Activated naive CD4-positive, alpha-beta T cell treated with Interleukin-2 at 50 U/mL for 16 hours (primary cell): ENCODE measurements at places on chromosomes 4 and X.

DNA sequence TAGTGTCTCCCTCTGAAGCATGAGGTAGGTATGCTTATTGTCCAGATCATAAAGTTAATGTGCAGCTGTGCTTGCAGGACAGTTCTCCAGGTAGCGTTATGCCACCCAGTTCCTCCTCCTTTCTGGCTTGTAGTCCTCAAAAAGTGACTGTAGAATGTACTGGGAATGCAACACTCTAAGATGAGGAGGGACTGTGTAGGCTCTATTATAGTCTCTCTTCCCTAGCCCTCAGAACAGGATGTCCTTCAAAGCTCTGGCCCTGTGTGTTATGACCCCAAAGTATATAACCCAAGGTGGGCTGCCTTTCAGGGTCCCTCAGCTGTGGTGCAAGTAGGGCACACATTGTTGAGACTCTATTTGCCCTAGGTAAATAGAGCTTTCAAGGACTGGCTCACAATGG is 20.8 kb upstream of the MANBA start:
- no peak for DNase-seq

DNA sequence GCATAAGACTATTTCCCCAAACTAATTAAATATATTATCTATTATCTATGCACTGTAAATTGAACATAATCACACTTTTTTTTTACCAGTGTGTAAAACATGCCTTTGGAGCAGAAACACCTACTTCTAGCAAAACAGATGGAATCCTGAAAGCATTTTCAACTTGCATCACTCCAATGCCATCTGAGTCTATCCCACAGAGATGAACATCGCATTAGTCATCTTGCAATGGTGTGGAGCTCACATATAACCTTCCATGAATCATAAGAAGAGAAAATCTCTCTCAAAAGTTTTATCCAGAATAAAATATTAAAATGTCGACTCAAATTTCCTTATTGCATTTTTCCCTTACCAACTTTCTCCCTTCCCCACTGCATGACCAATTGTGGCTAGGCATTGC is 406.7 kb upstream of the ACTRT1 start:
- no peak for DNase-seq

DNA sequence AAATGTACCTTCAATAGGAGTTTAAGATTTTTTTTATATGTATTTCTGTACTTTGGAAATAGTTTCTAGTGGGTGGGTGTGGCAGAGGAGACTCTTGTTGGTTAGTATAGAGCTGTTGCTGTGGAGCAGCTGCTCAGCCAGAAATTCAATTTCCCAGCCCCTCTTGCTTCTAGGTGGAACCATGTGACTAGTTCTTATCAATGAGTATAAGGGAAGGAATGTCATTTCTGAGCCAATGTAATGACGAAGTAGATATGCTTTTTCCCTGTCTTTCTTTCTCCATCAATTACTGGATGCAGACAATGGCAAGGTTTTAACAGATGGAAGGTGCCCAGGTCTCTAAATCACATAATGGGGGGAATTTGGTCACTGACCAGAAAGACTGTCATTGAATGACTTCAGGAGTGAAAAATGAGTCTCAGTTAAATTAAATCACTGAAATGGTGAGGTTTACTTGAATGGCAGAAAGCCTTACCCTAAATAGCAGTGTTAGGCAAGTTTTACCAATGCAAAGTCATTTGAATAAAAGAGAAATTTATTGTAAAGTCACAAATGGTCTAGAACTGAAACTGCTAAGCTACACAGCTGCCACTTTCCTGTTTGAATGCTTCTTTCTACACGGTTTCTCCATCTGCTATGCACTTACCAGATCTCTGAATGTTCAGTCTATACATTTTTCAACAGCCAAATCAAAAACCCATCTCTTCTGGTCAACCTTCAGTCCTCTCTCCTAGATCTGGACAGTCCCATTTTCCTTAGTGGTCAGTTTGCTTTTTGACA is 795.4 kb upstream of the MAGEB2 start:
- DNase-seq: no peak

- DNase-seq: no peak
Measured at GRCh38 chrX:152930516-152930915, 32.6 kb downstream of the ZNF185 start.

DNA sequence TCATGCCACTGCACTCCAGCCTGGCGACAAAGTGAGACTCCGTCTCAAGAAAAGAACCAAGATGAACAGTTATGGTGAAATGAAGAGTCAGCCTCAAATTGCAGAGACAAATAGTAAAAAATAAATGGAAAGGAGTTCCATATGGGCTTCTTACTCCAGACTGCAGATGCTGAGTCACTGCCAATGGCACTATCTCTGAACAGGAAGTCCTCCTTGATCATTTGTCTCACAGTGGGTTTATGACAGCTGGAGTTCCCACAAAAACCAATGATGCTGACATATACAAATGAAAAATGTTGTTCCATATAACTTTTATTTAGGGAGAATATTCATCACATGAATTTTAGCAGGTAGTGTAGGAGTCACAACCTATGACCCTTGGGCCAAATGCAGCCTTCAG is 631.6 kb downstream of the PCDH18 start:
- DNase-seq: no peak

DNA sequence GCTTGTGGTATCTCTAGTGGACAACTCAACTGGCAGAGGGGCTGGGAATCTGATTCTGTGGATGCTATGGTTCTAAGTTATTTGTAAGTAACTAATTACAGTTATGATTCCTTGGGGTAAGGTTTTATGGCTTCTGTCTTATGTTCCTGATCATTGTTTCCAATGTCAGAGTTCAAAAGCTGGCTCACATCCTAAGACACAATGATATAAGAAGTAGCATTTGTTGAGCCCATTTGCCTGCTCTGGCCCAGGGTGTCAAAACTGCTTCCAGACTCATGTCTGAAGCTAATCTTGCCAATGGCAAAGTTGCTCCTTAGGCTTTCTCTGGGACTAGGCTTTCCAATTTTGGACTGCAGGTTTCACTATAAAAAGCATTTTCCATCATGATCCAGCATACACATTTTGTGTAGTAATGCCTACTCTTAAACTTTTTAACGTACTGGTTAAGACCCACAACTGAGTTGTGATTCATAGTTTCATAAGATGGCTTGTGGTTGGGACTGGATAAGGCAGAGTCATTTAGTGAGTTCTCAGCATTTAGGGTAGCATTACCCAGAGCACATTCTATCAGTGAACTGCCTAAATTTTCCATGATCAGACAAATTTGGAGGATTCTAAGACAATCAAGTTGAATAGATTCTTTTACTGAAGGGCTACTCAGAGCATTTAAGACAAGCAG is 50.0 kb downstream of the CCNI start:
- DNase-seq: no peak

- no peak for DNase-seq
Measured at GRCh38 chr4:183260491-183261151, 59.5 kb downstream of the CLDN22 start.

GRCh38 chr4:121739575-121739974 is 25.4 kb downstream of the SMIM43 start:
- DNase-seq: no peak

DNA sequence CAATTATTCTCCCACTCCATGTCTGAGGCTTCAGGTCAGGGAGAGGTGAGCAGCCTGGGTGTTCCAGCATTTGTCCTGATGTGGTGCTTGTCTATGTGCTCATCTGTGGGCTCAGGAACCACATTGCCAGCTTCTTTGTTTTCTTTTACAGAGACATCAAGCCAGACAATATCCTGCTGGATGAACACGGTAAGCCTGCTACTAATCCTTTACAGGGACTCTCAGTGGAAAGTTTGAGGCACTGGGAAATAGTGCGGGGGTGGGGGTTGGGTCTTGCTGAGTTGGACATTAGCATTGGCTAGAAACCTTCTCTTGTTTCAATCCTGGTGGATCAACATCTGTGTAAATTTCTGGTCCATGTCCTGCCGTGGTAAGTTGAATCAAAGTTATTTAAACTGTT is 310.3 kb downstream of the EVC2 start:
- DNase-seq: no peak

DNA sequence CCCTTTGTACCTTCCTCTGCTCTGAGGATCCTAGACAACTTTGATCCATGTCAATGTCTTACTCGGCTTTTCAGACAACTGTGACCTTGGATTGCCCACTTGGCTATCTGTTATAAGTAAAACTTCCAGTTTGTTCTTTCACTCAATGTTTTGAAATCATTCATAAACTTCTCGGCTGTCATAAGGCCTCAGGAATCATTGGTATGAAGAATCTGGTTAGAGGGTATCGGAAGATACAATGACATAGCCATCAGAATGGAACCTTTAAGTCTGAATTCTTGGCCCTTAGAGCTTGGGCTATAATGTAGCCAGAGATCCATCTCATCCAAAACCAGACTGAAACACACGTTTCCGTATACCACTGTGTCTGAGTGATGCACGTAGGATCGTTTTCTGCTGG is 59.0 kb upstream of the WDR1 start:
- DNase-seq: no peak
